ENCODE measurements at places on chromosomes 3 and 15. TPM values are rescaled to one million over a fixed set of nuclear protein-coding genes. Genes with fewer than 3 reads are reported as not detected.
A peak's percentile ranks its signal among the peaks of the same experiment; 100 is the strongest.

GRCh38 chr15:90982135-90982534 lies 12.2 kb downstream of the PRC1 start:
- H3K27ac ChIP-seq = no peak overlapping the region
- H3K4me1 ChIP-seq = no peaks in the 10 kb centered on the region
- no peak overlapping the region for H3K4me3 ChIP-seq
- H3K36me3 ChIP-seq = peaks cover 4% of the 10 kb centered on the region
- DNase-seq = no peak

- no peaks in the 10 kb centered on the region for H3K27me3 ChIP-seq
- H3K4me3 ChIP-seq = no peak overlapping the region
- no peaks in the 10 kb centered on the region for H3K36me3 ChIP-seq
These were observed 559.5 kb upstream of the CCDC54 start for GRCh38 chr3:106817706-106818105.

The ANKRD34C gene
- not detected for total RNA-seq

GRCh38 chr3:138114431-138114918 lies 933 bp downstream of the DZIP1L start:
- no peak for DNase-seq
- peaks cover 26% of the 10 kb centered on the region for H3K4me1 ChIP-seq
- peak overlapping the region; percentile 82 for H3K4me3 ChIP-seq
- H3K36me3 ChIP-seq = no peaks in the 10 kb centered on the region
